ENCODE measurements at places on chromosomes 1 and 21. TPM values are rescaled to one million over a fixed set of nuclear protein-coding genes. Genes with fewer than 3 reads are reported as not detected.

DNA sequence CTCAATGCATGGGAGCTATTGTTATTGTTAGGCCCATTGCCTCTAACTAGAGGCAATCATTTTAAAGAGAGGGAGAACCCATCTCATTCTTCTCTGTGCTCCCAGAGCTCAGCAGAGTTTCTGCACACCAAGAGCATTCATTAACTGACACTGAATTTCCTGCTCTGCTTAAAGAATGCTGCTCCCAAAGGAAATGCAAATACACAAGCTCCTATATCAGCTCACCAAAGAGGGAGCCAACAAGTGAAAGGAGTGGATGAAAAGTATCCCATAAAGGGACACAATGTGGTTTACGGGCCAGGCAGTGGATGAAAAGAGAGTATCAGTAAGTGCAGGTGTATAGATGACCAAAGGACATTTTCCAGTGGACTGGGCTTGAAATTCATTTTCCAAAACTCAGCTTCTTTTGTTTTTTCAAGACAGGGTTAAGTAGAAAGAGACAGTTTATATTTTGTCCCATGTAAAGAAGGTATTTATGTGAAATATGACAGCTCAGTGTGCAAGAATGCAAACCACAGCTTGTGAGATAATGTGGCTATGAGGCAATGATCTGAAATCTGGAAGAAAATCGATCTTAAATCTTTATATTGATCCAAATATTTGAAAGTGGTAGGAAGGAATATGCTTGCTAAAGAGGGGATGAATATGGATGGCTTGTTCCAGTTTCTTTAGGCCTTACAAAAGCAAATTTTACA, 207.7 kb upstream of the CAMK1G start:
- DNase-seq, result no peak

- no peak for DNase-seq
Measured at GRCh38 chr1:116808848-116809508, 54.7 kb downstream of the CD2 start.

The DCST1 gene
- total RNA-seq, result not detected

- no peak for DNase-seq
Measured at GRCh38 chr1:228151180-228151925, 1.6 kb downstream of the GJC2 start.

DNA sequence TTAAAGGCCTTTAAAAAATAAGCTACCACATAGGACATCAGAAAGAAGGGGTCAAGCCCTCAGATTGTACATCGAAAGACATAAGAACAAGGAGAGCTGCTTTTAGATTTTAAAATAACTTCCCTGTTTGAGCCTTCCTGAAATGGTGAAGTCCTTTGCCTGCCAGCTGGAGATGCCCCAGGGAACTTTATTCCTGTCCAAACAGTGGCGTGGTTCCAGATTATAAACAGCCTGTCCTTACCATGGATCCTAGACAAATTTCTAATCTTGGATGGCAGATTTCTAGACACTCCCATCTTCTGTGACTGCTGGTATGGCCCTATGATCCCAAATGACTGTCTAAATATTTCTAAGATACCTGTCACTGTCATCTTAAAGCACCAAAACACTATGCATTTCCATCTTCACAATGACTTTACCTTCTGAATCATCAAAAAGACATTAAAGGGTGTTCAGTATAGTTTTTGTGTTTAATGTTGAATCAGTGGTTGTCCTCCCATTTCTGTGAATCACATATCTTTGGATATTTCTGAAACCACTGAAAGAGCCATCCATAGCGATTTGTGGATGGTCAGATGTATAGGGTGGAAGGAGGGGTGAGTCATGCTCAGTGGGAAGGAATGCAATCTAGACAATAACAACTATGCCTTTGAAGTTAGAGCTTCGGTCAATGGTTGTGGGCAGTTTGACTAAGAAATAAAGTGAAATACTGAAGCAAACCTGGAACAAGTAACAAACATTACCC, 23.2 kb downstream of the ILDR2 start:
- DNase-seq, result no peak

The RGS8 gene
- total RNA-seq, result not detected

- peak; percentile 45 for DNase-seq
Measured at GRCh38 chr1:15949453-15950245, 26.3 kb downstream of the ZBTB17 start.

All from activated T-helper 2 cell treated with anti-CD3 and anti-CD28 coated beads, Interferon-gamma antibody, Interleukin-2, Interleukin-4, amounts not matched to agents 10 μg/mL and 5 μg/mL and 100 μg/mL, durations not matched to agents 14 hours and 24 hours and 36 hours (primary cell).